ENCODE measurements at places on chromosomes 3 and 15. TPM values are rescaled to one million over a fixed set of nuclear protein-coding genes. Genes with fewer than 3 reads are reported as not detected.
A peak's percentile ranks its signal among the peaks of the same experiment; 100 is the strongest.

The PRICKLE2 gene
- 21.9 TPM for total RNA-seq

The ZBBX gene
- not detected for total RNA-seq

The SNTN gene
- total RNA-seq, result not detected

The SIAH2 gene
- 14.7 TPM for total RNA-seq

The SYNM gene
- 302 TPM for total RNA-seq

The MYO5A gene
- total RNA-seq, result 18.1 TPM

The GRK7 gene
- not detected for total RNA-seq

The CFAP91 gene
- 0.58 TPM for total RNA-seq

The ISLR2 gene
- total RNA-seq, result 1.9 TPM

The GABRR3 gene
- total RNA-seq, result not detected

The CFAP100 gene
- not detected for total RNA-seq

- DNase-seq, result no peak
These were observed 36.9 kb downstream of the LRRFIP2 start for GRCh38 chr3:37137516-37137915.

GRCh38 chr15:38490242-38490922, 36.5 kb downstream of the FAM98B start:
- no peak for DNase-seq

GRCh38 chr3:41328926-41329325, 129.6 kb downstream of the CTNNB1 start:
- DNase-seq, result no peak

- DNase-seq, result no peak
These were observed 381.2 kb downstream of the GABRB3 start for GRCh38 chr15:26391567-26392194.

GRCh38 chr3:39315420-39315819, 14.1 kb upstream of the CCR8 start:
- DNase-seq, result no peak

GRCh38 chr3:61573441-61573840, 12.1 kb downstream of the PTPRG start:
- no peak for DNase-seq

DNA sequence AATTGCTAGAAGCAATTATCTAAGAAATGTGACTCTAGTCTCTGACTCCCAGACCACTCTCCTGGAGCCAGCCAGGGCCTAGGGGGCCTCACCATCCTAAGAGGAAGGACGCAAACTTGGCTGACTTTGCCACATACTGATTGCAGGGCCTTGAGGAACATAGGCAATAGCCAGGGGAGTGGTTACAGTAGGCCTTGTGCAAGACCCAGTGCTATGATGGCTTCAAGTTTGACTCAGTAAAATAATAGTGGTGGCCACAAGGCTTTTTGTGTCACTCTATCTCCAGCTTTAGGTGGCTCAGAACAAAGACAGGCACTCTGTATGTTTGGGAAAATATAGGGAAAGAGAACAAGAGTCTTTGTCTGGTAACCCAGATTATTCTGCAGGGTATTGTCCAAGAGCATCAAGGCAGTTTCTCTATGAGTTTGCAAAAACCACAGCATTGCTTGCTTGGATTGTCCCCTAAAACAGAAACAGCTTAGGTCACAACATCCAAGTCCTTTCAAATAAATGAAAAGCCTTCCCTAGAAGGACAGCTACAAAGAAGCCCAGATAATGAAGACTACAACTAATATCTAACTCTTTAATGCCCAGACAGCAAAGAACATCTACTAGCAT, 631.5 kb downstream of the PYDC2 start:
- DNase-seq, result no peak

DNA sequence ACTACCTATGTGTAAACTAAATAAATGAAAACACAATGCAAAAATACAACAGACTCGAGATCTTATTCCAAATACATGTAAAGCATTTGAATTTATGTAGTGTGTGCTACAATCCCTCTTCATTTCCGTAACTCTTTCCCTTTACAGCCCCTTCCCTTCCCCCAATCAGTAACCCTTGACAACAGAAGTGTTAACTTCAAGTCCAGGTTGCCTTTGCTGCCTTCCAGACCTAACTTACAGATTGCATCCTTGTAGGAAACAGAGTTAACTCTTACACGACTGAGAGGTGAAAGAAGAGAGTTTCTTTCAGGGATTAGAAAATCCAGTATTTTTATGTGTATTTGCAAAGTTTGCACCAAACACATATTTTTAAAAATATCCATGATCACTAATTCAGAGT, 1.4 kb upstream of the ROBO1 start:
- DNase-seq, result no peak

- DNase-seq, result peak; percentile 59
These were observed 43.6 kb downstream of the RLBP1 start for GRCh38 chr15:89177633-89178306.

GRCh38 chr3:72361990-72362389, 486.3 kb downstream of the SHQ1 start:
- no peak for DNase-seq

GRCh38 chr3:11379238-11379823, 107.1 kb downstream of the ATG7 start:
- DNase-seq, result no peak

DNA sequence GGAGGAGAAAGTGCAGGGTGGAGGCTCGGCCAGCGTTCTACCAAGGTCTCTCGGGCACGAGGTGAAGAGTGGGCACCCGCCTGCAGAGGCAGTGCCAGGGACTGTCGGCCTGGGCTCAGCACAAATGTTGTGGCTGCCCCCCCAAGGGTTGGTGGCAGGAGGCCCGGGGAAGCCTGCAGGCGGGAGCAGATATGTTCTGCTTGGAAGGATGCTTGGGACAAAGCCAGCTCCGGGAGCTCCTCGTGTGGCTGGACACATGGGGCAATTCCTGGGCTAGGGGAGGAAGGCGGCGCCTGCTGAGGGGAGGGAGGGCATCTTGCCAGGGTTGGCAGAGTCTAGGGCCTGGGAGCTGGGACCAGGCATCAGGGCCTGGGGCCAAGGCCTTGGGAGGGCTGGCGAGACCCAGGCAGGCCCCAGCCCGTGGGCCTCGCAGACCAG, 30.4 kb upstream of the FBLN2 start:
- DNase-seq, result peak; percentile 89

DNA sequence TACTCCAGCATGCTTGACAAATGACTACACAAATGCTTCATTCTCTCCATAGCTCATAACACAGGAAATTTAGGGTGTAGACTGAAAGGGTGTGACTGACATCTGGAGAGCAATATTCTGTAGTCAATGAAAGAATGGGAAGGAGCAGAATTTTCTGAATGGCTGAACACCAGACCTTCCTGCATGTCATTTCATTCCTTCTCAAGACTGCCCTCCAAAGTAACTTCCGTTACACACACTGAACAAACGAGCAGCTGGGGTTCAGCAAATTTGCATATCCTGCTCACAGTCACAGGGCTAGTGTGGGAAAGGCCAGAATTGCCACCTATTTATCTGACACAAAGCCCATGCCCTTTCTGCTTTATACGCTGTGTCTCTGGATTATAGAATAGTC, 325.0 kb upstream of the CFAP20DC start:
- no peak for DNase-seq

- DNase-seq, result no peak
These were observed 32.6 kb downstream of the BLM start for GRCh38 chr15:90749754-90750153.

DNA sequence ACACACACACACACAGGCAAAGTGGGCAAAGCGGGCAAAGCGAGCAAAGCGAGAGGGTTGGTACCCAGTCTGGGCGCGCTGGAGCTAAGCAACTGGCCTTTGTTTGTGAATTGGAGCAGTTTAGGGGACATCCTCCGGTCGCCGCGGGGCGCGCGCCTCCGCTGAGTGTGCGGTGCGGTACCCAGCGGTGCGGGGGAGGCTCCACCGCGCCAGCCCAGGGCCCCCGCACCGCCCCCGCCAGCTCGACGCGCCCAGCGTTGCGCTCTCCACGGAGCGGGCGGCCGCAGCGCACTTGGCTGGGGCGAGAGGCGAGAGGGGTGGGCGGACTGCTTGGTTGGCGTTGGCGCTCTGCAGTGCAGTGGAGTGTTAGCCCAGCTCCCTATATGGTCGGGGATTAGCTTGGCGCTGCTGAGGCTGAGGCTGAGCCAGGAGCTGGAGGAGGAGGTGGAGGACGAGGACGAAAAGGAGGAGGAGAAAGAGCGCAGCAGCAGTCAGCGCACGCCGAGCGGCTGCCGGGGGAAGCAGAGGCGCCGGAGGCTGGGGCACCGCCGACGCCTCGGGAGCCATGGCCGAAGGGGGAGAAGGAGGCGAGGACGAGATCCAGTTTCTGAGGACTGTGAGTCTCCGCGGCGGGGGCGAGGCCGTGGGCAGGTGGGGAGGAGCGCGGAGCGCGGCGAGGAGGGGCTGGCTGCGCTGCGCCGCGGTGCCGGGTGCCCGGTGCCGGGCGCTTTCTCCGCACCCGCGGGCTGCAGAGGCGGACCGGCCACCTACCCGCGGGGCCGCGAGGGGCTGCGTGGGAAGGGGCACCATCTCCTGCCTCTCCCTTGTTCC, at the start of gene RYR3:
Gene RYR3, plus strand, starts transcription at position 487 of the 831 bp plus-strand sequence. Its CDS starts 79 bp downstream, at position 566.
- no peak for DNase-seq

- DNase-seq, result no peak
These were observed 224.1 kb upstream of the TRIM42 start for GRCh38 chr3:140453750-140454149.

GRCh38 chr3:153752405-153753027, 368.7 kb upstream of the ARHGEF26 start:
- DNase-seq, result no peak

DNA sequence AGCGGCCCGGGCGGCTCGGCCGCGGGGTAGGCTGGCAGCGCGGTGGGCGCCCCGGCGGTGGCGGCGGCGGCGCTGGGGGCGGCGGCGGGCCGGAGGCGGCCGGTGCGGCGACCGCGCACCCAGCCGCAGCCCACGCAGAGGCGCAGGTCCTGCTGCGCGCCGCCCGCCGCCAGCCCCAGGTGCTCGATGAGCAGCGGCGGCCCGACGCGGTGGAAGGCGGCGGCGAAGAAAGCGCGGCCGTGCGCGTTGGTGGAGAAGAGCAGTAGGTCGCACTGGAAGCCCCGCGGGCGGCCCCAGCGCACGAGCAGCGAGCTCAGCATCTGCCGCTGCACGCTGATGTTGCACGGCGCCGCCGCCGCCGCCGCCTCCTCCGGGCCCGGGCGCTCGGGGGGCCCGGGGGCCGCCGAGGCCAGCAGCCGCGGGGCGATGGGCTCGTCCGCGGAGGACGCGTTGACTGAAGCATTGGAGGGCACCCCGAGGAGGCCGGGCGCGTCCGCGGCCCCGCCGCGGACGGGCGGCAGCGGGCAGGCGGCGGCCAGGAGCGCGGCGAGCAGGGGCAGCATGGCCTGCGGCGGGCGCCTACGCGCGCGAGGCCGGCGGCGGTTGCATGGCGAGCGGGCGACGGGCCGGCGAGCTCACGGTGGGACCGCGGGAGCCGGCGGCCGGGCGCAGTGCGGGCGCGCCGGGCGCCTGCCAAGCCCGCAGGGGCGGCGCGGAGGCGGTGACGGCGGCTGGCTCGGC, 452 bp downstream of the TMEM158 start:
- peak; percentile 43 for DNase-seq

DNA sequence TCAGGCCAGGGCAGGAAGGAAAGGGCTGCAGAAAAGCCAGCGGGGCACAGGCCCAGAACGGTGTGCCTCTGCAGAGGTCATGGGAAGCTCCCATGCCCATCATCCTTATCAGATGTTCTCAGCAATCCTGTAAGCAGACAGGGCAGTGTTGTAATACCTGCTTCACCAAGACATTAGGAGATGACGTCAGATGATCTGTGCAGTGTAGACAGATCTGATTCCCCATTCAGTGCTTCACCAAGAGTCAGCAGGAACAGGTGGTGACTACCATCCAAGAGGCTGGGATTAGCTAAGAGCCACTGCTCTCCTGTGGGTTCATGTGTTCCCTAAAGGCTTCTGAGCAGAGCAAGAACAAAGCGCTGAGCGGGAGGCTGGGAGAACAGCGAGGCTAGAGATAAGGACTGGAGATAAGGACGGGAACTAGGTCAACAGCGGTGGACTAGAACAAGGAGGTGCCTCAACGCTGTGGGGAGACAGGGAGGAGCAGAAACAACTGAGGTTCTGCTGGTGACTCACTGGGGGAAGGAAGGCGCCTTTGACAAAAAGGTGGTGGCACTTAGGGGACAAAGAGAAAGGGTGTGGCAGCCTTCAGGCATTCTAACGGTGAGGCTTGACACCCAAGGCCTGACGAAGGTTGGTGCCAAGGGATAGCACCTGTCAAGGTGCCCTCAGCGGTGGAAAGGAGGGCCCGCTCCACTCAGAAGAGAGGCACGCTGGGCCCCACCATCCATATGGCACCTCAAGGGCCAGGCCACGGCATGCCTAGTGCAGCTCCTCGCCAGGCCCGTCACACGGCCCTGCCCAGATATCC, 28.4 kb downstream of the CCDC12 start:
- peak; percentile 70 for DNase-seq

DNA sequence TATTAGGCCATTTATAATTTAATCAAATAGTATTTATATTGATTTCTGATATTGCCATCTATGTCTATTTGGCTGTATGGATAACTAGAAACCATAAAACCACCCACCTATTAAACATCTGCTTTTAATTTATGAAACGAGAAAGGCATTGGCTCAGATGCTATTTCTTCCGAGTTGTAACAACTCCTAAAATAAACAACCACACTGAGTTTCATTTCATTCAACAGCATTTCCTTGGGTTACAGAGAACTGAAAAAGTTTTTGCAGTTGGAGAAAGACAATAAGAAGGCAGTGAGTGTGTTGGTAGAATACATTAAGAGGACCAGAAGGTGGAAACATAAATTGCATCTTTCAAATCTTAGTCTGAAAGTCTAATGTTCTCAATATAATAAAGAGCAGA, 79.1 kb downstream of the AQR start:
- no peak for DNase-seq

DNA sequence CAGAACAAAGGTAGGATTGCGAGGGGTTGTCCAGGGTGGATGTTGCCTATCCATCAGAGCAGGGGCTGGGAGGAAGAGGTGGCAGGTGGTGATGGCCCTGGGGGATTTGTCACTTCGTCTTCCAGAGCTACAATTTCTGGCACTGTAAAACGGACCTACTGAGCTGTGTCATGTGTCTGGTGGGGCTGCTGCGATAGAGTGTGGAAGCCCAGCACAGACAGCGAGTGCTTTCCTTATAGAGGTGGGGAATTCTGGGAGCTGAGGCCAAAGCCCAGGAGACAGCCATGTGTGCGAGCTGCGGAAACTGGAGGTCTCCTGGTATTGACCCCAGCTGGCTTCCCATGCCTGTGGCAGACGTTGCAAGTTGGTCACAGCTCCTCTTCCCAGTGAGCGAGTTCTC, 61.2 kb upstream of the SEC22A start:
- no peak for DNase-seq

DNA sequence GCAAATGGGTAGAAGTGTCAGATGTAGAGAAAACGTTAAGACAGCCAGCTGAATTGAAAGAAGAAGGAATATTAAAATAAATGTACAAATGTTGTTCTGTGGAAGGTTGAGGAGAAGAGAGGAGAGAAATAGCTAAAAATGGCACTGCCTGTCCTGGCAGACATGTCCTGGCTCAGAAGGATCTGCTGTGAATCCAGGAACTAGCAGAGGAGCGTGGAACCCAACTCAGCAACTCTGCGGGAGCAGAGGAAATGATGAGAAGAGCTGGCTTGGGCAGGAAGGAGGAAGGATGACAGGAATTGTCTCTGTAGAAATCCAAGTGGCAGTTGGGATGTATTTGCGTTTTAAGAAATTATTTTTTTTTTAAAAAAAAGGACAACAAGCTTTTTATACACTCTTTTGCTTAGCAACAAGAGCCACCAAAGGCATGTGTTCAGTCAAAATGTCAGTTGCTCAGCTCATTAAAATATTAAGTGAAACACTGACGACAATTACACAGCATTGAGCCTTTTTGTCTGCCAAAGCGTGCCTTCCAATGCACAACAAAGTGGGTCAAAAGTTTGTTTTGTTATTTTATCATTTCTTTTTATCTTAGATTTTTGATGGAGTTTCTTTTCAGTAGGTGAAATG, 16.1 kb downstream of the NANOGP8 start:
- no peak for DNase-seq
